GM12891 (cell line): ENCODE measurements at places on chromosomes 13 and 19.

- DNase-seq = no peak
Measured at GRCh38 chr13:79723519-79724024, 242.6 kb downstream of the NDFIP2 start.

GRCh38 chr13:98206946-98207345, 29.9 kb upstream of the RNF113B start:
- DNase-seq = no peak

DNA sequence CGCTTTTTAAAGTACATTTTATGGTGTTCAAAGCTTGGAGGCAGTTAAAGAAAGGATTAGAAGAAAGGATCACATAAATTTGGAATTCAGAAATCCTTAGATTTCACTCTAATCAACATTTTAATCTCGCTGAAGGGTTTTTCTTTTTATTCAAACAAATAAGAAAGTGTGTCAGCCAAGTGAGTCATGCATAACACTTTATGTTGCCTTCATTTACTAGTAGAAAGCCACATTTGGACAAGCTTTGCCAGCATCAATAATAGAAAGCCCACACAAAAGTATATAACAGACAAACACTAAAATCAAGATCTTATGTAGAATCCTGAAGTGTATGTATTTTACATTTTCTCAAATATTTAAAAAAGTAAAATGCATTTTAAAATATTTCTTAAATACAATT, 154.9 kb upstream of the TRPC4 start:
- no peak for DNase-seq

GRCh38 chr13:41025518-41025917, 6.4 kb upstream of the ELF1 start:
- no peak for DNase-seq

GRCh38 chr13:50697746-50698539, 145.5 kb downstream of the DLEU7 start:
- no peak for DNase-seq

GRCh38 chr13:99408703-99409000, 92.6 kb upstream of the TM9SF2 start:
- no peak for DNase-seq

DNA sequence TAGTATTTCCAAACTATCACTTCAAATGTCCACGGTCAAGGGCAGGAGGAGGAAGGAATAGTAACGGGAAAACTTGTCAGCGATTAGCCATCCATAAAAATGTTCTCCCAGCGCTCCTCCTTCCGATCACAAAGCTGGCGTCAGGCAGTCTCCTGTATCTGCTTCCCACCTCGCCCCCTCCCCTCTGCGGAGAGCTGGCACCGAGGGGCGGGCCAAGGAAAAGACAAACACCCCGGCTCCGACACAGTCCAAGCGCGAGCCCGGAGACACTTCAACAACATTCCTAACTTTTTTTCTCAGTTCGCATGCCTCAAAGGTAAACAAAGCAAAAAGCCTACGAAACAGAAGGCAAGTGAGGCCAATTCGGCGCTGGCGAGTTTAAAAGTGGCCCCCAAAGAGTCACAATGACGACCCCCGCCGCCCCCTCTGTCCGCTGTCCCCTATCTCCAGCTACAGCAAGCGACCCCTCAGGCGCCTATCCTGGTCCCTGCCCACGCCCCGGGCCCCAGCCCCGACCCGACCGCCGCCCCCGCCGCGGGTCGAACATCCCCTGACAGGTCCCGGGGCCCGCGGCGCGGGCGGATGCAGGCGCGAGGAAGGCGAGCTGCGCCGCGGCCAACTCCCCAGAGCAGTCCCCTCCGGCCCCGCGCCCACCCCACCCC, 736 bp downstream of the SMAD9 start:
- DNase-seq = no peak

- DNase-seq = peak; percentile 77
Measured at GRCh38 chr19:1213391-1214286, 8.1 kb downstream of the STK11 start.

DNA sequence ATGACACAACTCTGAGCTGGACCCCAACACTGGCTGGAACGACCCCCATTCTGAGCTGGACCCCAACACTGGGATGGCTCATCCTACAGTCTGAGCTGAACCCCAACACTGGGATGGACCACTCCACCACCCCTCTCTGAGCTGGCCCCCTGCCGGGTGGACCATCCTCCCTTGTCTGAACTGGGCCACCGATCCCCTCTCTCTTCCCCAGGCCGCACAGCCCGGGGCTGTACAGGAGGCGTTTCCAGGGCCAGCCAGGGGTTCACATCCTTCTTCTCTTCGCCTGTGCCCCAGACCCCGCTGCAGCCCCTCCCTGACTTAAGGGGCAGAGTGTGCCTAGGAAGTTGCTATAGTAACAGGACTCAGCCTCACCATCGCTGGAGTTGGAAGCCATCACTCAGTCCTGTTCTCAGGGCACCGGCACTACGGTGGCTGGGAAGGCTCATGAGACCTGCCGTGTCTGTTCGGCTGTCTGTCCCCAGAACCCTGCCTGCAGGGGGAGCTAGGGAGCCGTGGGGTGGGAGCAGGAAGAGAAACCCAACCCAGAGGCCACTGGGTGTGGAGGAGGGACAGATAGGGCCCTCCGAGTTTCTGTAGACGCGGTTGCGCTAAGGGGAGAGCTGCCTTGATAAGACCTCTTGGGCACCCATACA, 3.7 kb downstream of the PRKACA start:
- DNase-seq = no peak

DNA sequence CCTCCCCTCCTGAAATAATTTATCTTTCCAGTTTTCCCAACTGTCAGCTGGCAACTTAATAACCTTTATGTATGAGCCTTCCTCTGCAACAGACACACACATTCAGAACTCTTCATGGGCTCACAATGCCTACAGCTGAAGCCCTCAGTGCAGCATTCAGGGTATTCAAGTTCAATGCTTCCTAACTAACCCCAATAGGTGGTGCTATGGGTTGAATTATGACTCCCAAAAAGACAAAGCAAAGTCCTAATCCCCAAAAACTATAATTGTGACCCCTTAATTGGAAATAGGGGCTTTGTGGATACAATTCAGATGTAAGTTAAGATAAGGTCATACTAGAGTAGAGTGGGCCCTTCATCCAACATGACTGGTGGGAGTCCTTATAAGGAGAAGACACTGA, 202.2 kb downstream of the SUCLA2 start:
- no peak for DNase-seq

- DNase-seq = no peak
Measured at GRCh38 chr13:100803091-100803490, 128.5 kb upstream of the TMTC4 start.

GRCh38 chr13:109166804-109167203, 537.4 kb downstream of the MYO16 start:
- DNase-seq = no peak

DNA sequence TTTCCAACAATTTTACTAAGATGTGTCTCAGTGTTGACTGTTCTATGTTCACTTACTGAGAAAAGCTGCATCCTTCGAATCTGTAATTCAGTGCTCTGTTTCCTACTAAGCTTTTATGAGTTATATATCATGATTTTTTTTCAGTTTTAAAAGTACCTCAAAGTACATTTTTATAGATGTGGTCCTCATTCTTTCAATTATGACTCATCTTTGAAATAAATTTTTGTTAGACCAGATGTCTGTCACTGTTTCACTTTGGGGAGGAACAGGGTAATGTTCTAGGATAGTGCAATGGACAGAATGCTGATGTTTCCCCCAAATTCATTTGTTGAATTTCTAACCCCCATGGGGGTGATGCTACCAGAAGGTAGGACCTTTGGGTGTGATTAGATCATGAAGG, 74.8 kb downstream of the NALCN start:
- DNase-seq = no peak

- DNase-seq = no peak
Measured at GRCh38 chr19:11373885-11374432, 507 bp upstream of the SWSAP1 start.

DNA sequence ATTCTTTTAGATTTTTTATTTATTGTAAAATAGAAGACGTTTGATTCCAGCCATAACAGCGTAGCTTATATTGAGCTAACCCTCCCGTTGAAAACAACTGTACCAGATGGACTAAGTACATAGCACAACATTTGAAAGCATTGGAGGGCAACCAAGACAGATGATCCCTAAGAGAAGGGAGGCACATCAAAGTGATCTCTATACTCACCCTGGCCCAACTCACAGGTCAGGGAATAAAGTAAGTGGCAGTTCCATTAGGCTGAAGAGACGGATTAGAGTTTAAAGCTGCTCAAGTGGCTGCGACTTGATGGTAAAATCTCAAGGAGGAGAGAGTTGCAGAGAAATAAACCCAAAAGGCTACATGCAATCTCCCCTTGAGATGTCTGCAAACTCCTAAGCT, 65.1 kb upstream of the ITM2B start:
- DNase-seq = no peak

GRCh38 chr19:55485439-55486011, 537 bp downstream of the NAT14 start:
- no peak for DNase-seq

GRCh38 chr19:19542507-19542906, 4.4 kb downstream of the CILP2 start:
- no peak for DNase-seq

DNA sequence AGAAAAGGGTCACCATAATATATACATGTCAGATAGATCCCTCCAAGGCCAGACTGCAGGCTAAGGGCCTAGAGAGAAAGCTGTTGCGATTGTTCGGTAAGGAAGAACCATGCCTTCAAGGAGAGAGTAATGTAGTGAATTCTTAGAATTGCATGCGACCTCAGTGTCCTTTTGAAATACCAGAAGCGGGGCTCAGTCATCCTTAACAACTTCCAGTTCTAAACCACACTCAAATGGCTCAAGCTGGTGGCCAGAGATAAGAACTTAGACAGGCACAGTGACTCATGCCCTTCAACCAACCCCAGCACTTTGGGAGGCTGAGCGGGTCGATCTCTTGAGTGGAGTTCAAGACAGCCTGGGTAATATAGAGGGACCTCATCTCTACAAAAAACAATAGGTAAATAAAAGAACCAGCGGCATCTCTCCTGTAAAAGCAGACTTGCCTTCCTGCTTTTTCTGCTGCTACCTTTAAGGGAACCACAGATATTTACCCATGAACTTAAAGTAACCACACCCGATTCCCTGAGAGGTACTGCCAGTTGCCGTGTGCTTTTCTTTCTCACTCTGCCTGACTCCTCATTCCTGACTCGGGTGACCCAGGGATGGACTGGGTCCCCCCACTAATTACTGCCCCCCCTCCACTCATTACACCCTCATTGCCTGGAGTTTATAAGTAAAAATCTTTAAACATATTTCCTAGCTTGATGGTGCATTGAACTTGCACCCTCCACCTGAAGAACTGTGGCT, 15.4 kb upstream of the SIGLEC6 start:
- DNase-seq = no peak

- no peak for DNase-seq
Measured at GRCh38 chr13:106173346-106173745, 362.1 kb downstream of the EFNB2 start.

DNA sequence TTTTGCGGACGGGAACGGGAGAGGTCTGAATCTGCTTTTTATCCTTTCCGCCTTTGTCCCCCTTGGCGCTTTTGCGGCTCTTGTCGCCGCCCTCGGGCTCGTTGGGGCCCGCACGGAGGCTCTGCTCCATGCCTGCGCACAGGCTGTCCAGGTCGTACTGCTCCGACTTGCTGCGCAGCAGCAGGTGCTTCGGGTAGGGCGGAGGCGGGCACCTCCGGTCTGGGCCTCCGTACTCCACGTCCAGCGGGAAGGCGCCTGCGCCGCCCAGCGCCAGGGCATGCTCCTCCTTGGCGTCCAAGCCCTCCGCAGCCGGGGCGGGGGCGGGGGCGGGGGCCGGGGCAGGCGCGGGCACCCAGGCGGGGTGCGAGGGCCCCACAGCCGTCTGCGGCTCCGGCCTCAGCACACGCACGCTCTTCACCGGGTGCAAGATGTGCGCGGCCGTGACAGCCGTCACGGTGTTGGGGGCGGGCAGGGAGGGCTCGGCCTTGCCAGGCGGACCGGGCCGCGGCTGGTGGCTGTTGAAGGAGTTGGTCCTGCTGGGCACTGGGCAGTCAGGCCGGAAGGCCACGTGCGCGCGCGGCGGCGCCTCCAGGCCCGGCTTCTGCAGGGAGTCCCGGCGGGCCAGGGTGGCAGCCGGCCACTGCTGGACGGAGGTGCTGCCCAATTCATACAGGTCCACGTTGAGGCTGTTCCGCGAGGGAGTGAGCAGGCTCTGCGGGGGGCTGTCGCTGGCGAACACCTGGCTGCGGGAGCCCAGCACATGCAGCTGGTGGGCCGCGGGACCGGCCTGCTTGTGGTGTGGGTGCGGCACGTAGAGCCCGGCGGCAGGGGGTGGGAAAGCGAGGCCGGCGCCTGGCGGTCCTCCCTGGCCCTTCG, 73.1 kb downstream of the LATS2 start:
- DNase-seq = no peak

DNA sequence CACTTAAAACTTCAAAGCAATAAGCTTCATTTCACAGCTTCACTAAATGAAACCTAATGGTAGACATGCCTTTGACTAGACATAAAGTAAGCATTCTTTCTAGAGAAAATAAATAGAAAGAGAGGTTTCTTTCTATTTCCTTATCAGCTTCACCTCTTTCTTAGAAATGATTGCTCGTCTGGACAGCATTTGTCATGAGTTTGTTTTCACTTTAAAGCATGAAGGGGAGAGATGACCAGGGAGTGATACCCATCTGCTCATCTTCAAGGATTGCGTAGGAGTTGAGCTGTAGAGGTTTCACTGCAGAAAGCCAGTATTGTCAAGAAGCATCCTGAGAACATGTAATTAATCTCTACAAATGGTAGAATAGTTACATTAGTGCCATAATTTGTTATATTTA, 61.3 kb downstream of the COL4A2 start:
- DNase-seq = no peak

DNA sequence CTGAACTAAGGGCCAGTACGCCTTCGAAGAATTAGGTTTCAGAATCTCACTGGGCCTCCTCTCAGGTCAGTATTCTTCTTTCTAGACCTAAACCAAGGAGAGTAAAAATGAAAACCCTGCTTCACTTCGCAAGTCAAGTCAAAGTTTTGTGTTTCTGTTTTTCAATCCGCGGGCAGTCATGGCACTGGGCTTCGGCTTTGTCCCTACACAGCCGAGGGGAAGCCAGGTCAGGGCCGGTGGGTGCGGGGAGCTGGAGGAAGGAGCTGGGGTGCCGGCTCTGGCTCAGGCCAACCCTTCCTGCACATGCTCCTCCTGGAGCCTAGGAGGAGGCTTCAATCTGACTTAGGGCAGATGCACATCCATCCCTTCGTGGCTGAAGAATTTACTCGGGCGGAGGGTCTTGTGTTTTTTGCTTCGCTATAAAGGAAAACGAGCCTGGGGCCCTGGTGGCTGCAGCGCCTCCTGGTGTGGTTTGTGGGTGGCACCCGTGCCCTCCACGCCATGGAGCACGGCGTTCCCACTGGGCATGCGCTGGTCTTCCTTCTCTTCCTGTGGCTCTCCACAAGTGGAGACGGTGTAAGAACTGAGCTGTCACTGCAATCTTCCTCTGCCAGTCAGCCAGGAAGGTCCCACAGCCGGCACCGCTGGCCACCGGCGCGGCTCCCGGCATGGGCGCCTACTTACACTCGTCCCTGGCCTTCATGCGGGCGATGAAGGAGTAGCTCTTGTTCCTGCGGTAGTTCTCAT, 22.5 kb downstream of the C19orf44 start:
- DNase-seq = no peak

GRCh38 chr19:11299946-11300810, 4.2 kb downstream of the TSPAN16 start:
- DNase-seq = no peak
